ENCODE measurements at places on chromosomes 11 and 22.

- DNase-seq: no peak
Observed at GRCh38 chr22:46482056-46482675, 55.3 kb downstream of the CELSR1 start.

- peak; percentile 67 for DNase-seq
Observed at GRCh38 chr11:128437136-128437535, 150.2 kb downstream of the ETS1 start.

GRCh38 chr11:2686360-2687222 is 13.2 kb downstream of the KCNQ1OT1 start:
- DNase-seq: no peak

GRCh38 chr11:65579291-65579690 is 3.4 kb downstream of the EHBP1L1 start:
- no peak for DNase-seq

DNA sequence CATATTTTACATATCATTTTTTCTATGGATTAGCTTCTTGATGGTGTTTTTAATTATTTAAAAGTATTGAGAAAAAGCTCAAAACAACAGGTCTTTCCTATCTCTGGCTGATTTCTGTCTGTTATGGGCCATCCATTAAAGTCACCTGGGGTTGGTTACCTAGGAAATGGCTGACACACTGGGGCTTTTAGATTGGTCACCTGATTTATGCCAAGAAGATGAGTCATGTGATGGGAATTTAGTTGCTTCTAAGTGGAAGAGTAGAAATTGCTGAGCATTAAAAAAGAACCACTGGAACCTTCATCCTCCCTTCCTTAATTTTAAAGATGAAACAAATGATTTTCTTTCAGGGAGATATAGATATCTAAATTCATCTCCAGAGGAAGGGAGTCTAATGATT is 48.8 kb upstream of the LARGE1 start:
- DNase-seq: no peak

- DNase-seq: peak; percentile 75
Observed at GRCh38 chr11:88604260-88604659, 266.7 kb upstream of the CTSC start.

DNA sequence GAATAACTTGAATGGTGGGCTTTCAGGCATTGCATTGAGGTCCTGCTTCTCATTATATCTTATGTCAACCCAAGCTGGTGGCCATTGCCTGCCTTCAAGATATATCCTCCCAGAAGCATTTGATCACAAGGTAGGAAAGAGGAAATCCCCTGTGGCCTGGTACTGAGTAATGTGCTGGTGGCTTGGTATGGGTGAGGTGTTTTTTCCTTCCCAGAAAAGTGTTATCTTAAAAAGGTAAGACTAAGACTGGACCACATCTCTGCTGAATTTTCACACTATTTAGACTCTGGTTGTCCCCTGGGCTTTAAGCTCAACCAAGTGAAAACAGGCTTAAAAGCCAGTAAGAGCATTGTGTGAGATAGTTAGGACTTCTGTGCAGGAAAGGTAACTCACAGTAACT is 3.7 kb downstream of the INSC start:
- DNase-seq: no peak

DNA sequence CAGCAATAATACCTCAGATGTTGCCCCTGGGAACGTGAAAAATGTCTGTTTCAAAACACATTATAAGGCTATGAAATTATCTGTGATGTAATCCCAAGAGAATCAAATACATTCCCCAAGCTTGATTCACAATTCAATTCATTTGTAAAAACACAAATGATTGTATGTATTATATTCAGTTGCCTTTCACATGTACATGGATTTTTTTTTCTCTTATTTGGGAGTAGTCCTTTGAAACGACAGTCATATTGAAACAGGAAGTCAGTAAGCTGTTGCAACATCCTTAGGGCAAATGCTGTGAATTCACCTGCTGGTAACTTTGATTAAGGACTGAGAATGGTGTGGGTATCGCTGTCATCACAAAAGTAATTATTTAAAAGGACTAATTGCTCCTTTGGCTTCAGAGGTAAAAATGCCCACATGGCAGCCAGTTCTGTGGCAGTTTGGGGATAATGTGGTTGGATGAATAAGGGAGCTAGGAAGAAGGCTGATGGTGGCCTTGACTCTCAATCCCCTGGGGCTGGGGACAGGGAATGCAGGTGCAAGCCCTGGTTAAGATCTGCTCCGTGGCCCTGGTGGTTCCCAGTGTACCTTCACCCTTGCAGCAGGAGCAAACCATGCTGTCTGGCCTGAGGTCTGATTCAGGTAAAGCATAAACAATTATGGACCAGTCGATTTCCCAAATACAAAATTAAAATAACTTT is 13.2 kb downstream of the EHF start:
- DNase-seq: peak; percentile 36

- no peak for DNase-seq
Observed at GRCh38 chr11:75333022-75333806, 18.2 kb downstream of the ARRB1 start.

DNA sequence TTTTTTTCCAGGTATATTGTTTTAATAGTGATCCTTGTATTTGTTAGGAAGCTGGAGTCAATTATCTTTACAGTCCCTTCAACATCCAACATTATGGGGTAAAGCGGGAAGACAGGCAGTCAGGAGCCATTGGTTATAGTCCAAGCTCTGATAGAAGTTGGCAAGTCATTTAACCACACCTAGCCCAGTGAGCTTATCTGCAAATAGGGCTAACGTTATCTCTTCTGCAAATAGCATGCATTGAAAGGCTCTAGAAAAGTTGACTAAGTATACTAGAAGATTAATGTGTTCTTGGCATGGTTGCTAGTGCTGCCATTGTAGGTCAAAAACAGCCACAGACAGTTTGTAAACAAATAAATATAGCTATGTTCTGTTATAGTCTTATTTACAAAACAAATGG is 520.7 kb downstream of the OPCML start:
- no peak for DNase-seq
